ENCODE measurements at places on chromosomes 2 and 18. TPM values are rescaled to one million over a fixed set of nuclear protein-coding genes. Genes with fewer than 3 reads are reported as not detected.

DNA sequence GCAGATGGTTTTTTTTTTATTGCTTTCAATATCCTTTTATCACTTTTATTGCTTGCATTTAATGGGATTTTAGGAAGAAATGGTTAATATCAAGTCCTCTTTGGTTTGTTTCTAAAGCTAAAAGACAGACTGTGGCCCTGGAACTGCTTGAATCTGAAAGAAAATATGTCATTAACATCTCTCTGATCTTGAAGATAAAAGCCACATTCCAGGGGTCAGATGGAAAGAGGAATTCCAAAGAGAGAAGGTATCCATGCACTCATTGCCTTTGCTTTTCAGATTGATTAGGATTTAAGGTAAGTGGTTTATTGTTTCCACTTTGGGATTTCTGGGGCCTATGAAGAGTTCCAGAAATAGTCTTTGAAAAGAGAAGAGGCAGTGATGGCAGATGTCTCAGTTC, 54.1 kb downstream of the ARHGEF33 start:
- DNase-seq: no peak

- no peak for DNase-seq
Measured at GRCh38 chr18:28040716-28041115, 136.2 kb downstream of the CDH2 start.

DNA sequence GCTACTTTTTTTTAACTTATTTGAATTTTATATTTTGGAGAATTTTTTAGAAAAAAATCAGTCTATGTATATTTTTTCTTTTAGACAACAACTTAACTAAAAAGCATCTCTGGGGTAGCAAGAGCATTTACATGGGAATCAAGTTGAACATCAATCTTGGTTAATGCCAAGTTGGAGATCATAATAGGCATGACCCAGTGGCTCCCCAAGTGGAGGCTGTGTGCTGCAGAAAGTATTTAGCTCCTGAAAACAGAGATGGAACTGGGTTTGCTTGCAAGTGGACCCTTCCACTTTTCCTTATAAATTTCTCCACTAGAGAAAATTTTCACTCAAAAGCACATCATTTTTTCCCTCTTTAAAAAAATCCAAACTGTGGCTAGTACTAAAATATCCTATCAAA, 23.9 kb upstream of the CAVIN2 start:
- no peak for DNase-seq

GRCh38 chr18:79432376-79433120, 36.8 kb downstream of the NFATC1 start:
- no peak for DNase-seq

Gene SH3RF3
- total RNA-seq: 7.4 TPM

DNA sequence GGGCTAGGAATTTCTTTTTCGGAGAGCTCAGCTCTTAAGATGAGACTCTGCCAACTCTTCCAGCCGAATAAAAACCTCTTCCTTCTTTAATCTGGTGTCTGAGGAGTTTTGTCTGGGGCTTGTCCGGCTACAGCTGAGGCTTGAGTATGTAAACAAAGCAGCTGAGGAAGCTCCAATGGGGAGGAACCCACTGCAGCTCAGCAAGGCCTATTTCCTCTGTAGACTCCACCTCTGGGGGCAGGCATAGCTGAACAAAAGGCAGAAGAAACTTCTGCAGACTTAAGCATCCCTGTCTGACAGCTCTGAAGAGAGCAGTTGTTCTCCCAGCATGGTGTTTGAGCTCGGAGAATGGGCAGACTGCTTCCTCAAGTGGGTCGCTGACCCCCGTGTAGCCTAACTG, 838.7 kb downstream of the CCDC85A start:
- no peak for DNase-seq

- no peak for DNase-seq
Measured at GRCh38 chr18:47204908-47205522, 28.9 kb upstream of the IER3IP1 start.

DNA sequence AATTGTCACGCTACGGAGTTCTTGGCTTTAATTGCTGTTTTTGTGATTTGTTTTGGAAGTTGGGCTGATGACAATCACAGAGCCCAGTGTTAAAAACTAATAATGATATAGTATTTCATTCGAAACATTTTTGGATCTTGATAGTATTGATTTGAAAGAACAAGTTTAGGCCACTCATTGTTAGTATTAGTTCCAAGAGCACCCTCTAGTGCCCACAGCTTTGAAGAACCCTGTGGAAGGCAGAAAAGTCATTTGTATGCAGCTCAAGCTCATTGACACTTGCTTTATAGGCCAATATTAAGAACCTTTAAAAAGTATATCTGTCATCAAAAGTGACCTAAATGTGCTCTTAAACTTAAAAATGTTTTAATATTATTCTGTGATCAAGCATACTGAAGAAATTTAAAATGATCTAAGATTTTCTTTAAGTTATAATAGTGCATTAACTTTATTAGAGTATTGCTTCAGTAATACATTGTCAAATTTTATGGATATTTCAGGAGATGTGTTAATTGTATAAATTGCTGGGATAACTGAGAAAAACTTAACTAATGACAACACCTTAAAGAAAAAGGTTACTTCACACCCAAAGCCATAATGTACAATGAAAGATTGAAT, 191.0 kb downstream of the GRB14 start:
- DNase-seq: no peak

- peak; percentile 60 for DNase-seq
Measured at GRCh38 chr2:113283704-113284284, 5.1 kb upstream of the PAX8 start.
